GM12878 (cell line): ENCODE measurements at places on chromosomes 3 and 15. TPM values are rescaled to one million over a fixed set of nuclear protein-coding genes. Genes with fewer than 3 reads are reported as not detected.

- H3K4me3 ChIP-seq, result no peak overlapping the region
- no peaks in the 10 kb centered on the region for H3K4me1 ChIP-seq
- H3K27ac ChIP-seq, result no peak overlapping the region
- H3K36me3 ChIP-seq, result no peaks in the 10 kb centered on the region
These were observed 52.8 kb downstream of the ATP8B4 start for GRCh38 chr15:50066202-50066601.

DNA sequence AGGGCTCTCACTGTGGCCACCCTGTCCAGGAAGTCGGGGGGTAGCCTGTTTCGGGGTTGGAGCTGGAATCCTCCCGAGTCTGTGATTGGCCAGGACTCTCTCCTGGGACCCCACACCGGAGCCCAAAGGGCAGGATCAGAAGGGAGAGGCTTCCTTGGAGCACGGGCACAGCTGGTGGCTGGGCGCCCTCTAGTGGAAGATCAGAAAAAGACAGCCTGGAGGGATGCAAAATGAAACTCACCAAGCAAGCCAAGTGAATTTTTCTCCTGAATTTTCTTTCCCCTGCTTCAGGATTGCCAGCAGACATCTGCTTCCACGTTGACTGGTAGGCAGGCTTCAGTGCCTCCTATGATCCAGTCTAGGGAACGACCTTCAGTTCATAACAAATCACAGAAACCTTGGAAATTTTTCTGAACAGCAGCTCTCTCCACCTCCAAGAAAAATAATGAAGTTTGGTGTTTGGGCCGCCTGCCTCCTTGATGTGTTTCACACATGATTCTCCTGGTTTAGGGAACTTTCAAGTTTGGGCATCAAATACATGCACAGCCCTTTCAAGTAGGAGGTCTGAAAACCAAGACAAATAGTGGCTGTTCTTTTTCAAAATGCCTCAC, 224.6 kb downstream of the VPS13C start:
- H3K4me1 ChIP-seq, result no peaks in the 10 kb centered on the region
- H3K27me3 ChIP-seq, result no peaks in the 10 kb centered on the region
- DNase-seq, result no peak
- H3K27ac ChIP-seq, result no peak overlapping the region
- H3K36me3 ChIP-seq, result no peaks in the 10 kb centered on the region

GRCh38 chr3:191802671-191803070, 341.7 kb downstream of the PYDC2 start:
- no peak overlapping the region for H3K4me3 ChIP-seq
- H3K27me3 ChIP-seq, result no peaks in the 10 kb centered on the region
- H3K4me1 ChIP-seq, result no peaks in the 10 kb centered on the region
- no peak for DNase-seq
- no peaks in the 10 kb centered on the region for H3K36me3 ChIP-seq

GRCh38 chr3:58962816-58963215, 87.0 kb downstream of the CFAP20DC start:
- no peak overlapping the region for H3K27ac ChIP-seq
- no peak for DNase-seq
- no peaks in the 10 kb centered on the region for H3K4me1 ChIP-seq
- no peaks in the 10 kb centered on the region for H3K36me3 ChIP-seq

GRCh38 chr3:179421500-179421899, 29.8 kb downstream of the GNB4 start:
- H3K27ac ChIP-seq, result no peak overlapping the region
- H3K36me3 ChIP-seq, result no peaks in the 10 kb centered on the region
- no peak overlapping the region for H3K4me3 ChIP-seq
- no peaks in the 10 kb centered on the region for H3K4me1 ChIP-seq
- DNase-seq, result no peak

GRCh38 chr3:9779721-9780457, 10.1 kb upstream of the CAMK1 start:
- H3K4me1 ChIP-seq, result peaks cover 31% of the 10 kb centered on the region
- peaks cover 2% of the 10 kb centered on the region for H3K36me3 ChIP-seq
- no peak overlapping the region for H3K4me3 ChIP-seq
- peak overlapping the region; percentile 50 for H3K27ac ChIP-seq
- H3K27me3 ChIP-seq, result no peaks in the 10 kb centered on the region

- H3K27ac ChIP-seq, result no peak overlapping the region
- H3K4me1 ChIP-seq, result no peaks in the 10 kb centered on the region
- H3K36me3 ChIP-seq, result no peaks in the 10 kb centered on the region
- DNase-seq, result no peak
These were observed 621.8 kb downstream of the ZIC1 start for GRCh38 chr3:148030975-148031374.

DNA sequence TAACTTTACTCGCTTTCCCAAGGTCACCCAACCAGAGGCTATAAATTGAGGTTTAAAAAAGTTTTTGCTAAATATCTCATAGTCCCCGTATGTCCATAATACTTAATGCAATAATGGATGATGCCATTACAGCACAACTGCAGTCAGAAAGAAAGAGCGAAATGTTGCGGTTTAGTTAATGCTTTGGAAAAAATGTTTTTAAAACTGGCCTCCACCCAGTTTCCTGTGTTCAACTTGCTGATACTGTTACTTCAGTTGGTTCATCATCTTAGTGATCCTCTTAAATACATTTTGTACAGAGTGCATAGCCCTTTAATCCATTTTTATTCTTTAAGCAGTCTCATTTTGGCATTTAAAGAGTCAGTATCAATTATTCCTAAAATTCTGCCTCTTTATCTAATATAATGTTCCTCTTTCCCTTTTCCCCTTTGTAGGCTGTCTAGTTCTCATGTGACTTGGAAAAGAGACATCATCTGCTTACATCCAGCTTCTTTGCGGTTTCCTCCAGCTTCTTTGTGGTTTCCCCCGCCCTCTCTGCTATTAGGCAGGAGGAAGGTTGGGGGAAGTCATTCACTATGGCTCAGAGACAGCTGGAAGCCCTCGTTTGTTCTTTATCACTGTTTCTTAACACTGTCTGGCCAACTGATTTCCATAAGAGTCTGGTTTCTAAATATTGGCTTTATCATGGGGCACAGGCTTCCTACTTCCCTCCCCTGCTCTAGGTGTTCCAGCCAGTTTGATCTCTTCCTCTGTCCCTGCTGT, 154.3 kb downstream of the GOLIM4 start:
- H3K4me1 ChIP-seq, result no peaks in the 10 kb centered on the region
- DNase-seq, result no peak
- H3K4me3 ChIP-seq, result no peak overlapping the region
- H3K27ac ChIP-seq, result no peak overlapping the region

GRCh38 chr3:108474581-108474980, 35.8 kb downstream of the MYH15 start:
- no peak overlapping the region for H3K4me3 ChIP-seq
- no peak overlapping the region for H3K27ac ChIP-seq
- DNase-seq, result no peak
- H3K4me1 ChIP-seq, result no peaks in the 10 kb centered on the region

DNA sequence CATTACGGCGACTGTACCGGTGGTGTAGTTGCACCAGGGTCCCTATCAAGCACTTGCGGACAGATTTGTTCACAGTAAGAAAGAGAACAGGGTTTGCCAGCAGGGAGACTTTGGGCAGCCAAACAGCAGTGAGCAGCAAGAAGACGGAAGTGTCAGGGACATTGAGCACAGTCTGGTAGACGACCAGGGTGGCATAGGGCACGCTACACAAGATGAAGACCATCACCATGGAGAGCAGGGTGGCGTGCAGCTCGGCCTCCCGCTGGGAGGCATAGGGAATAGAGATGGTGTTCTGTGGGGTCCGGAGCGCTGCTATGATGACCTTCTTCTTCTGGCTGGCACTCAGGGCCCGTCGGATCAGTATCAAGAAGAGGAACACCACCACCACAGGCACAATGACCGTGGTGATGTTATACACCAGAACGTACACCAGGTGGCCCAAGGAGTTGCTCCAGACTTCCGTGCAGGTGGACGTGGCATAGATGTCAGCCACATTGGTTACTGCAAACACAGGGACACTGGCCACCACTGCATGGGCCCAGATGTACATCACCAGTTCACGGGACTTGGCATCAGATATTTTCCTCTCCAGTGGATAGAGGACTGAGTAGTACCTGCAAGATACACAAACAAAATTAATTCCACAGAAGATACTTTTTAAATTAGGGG, 19.1 kb upstream of the FSIP1 start:
- peaks cover 5% of the 10 kb centered on the region; the same call in 1 of the 2 replicates for H3K4me1 ChIP-seq
- no peaks in the 10 kb centered on the region for H3K36me3 ChIP-seq
- no peaks in the 10 kb centered on the region for H3K27me3 ChIP-seq
- no peak overlapping the region for H3K4me3 ChIP-seq

GRCh38 chr3:11570789-11571495, 72.8 kb downstream of the VGLL4 start:
- no peaks in the 10 kb centered on the region for H3K27me3 ChIP-seq
- no peak for DNase-seq
- H3K4me3 ChIP-seq, result no peak overlapping the region
- H3K27ac ChIP-seq, result no peak overlapping the region
- H3K36me3 ChIP-seq, result peaks cover 8% of the 10 kb centered on the region
- H3K4me1 ChIP-seq, result no peaks in the 10 kb centered on the region

- no peak overlapping the region for H3K4me3 ChIP-seq
- H3K27me3 ChIP-seq, result no peaks in the 10 kb centered on the region
- no peak overlapping the region for H3K27ac ChIP-seq
- H3K4me1 ChIP-seq, result no peaks in the 10 kb centered on the region
These were observed 36.7 kb upstream of the SLC7A14 start for GRCh38 chr3:170622369-170623159.

DNA sequence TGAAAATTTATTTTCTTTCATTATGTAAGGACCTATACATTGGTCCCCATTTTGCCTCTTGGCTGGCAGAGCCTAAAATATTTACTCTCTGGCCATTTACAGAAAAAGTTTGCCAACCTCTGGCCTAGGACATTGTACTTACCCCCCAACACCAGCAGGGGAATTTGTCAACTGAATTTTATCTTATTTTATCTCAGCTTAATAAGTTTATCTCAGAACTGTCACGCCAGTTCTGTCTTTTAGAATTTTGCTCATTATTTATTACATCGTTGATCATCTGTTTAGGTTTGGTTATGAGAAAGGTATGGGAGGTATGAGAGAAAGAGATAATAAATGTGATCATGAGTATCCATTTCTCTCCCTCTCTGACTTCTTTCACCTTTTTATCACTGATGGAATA, 38.3 kb downstream of the CHD2 start:
- no peak for DNase-seq
- peaks cover 64% of the 10 kb centered on the region for H3K36me3 ChIP-seq
- H3K27ac ChIP-seq, result no peak overlapping the region
- H3K4me3 ChIP-seq, result no peak overlapping the region
- no peaks in the 10 kb centered on the region for H3K27me3 ChIP-seq
- no peaks in the 10 kb centered on the region for H3K4me1 ChIP-seq

- H3K4me1 ChIP-seq, result no peaks in the 10 kb centered on the region
- no peak overlapping the region for H3K27ac ChIP-seq
- H3K4me3 ChIP-seq, result no peak overlapping the region
- H3K27me3 ChIP-seq, result no peaks in the 10 kb centered on the region
- no peaks in the 10 kb centered on the region for H3K36me3 ChIP-seq
These were observed 51.0 kb upstream of the TJP1 start for GRCh38 chr15:29873264-29873663.

DNA sequence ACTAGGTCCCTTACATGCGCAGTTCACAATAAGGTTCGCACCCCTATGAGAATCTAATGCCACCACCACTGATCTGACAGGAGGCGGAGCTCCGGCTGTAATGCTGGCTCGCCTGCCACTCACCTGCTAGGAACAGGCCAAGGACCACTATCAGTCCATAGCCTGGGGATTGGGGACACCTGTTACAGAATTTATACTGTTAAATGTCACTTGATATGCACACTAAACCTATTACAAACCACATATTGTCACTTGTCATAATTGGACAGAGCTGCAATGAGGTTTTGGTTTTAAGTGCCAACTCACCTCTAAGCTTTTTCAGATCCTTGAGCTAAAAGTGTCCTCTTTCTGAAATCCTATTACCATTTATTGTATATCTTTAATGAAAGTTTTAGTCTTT, 507.9 kb upstream of the TPRG1 start:
- no peaks in the 10 kb centered on the region for H3K4me1 ChIP-seq
- H3K36me3 ChIP-seq, result no peaks in the 10 kb centered on the region
- H3K27me3 ChIP-seq, result no peaks in the 10 kb centered on the region
- no peak overlapping the region for H3K4me3 ChIP-seq
- DNase-seq, result no peak

- H3K4me1 ChIP-seq, result no peaks in the 10 kb centered on the region
- no peak overlapping the region for H3K27ac ChIP-seq
- DNase-seq, result no peak
These were observed 2.9 kb upstream of the NOX5 start for GRCh38 chr15:69011641-69012040.

DNA sequence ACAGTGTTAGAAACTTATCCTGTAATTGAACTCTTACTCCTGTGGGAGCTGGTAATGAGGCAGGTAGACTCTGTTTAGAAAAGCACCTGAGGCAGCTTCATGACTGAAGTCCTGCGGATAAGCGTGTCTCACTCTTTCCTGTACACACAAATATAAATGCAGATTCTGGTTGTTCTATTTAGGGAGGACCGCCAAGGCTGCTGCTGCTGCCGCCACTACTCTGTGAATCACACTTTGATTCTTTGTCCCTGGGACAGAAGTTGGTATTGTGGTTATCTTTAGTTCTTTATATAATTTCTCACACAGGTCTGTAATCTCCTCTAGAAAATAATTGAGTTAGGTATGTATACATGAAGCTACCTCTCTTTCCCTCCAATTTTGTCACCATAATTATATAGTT, 3.6 kb downstream of the LSAMP start:
- no peaks in the 10 kb centered on the region for H3K36me3 ChIP-seq
- no peaks in the 10 kb centered on the region for H3K4me1 ChIP-seq
- H3K4me3 ChIP-seq, result no peak overlapping the region
- H3K27ac ChIP-seq, result no peak overlapping the region

DNA sequence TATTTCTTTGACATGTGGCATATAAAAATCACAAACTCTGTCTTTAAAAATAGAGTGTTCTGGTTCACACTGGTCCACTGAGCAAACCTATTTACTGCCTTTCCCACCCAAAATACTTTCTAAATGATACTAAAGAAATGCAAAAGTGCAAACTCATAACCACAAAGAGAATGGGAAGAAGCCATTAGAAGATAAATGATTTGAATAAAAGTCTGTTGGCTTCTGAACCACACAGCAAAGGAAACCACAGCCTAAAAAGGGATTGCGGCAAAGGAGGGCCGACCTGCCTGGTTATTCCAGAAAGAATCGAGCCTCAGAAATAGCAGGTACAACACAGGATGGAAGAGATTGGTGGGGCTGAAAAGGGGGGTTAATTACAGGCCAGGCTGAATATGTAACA, 599.5 kb downstream of the FHIT start:
- H3K36me3 ChIP-seq, result no peaks in the 10 kb centered on the region
- DNase-seq, result peak; percentile 8
- no peaks in the 10 kb centered on the region for H3K4me1 ChIP-seq

NSUN3 gene
- polyA plus RNA-seq, result 13.2 and 13.5 TPM in 2 replicates

CPNE9 gene
- polyA plus RNA-seq, result not detected in 2 replicates

CHST2 gene
- polyA plus RNA-seq, result 6.5 and 8.3 TPM in 2 replicates

SLC38A3 gene
- polyA plus RNA-seq, result not detected in 2 replicates

MST1R gene
- polyA plus RNA-seq, result 1.3 and 2.2 TPM in 2 replicates

GPR149 gene
- polyA plus RNA-seq, result not detected in 2 replicates
